ENCODE measurements at places on chromosomes 3 and 15. TPM values are rescaled to one million over a fixed set of nuclear protein-coding genes. Genes with fewer than 3 reads are reported as not detected.

Gene SLC12A1
- polyA plus RNA-seq = 0.57 TPM

Gene FOXL2NB
- polyA plus RNA-seq = 9.3 TPM

Gene SCN11A
- polyA plus RNA-seq = 0.05 TPM

Gene TMEM207
- polyA plus RNA-seq = not detected

Gene KIF15
- 21.8 TPM for polyA plus RNA-seq

Gene SERF2
- polyA plus RNA-seq = 2,602 TPM

Gene ZNF385D
- 9.7 TPM for polyA plus RNA-seq

Gene ECE2
- 0.48 TPM for polyA plus RNA-seq

Gene CPLX3
- polyA plus RNA-seq = not detected

Gene KCNAB1
- 1.3 TPM for polyA plus RNA-seq

Gene SSUH2
- polyA plus RNA-seq = 0.73 TPM

Gene NME9
- polyA plus RNA-seq = 2.0 TPM

Gene CCK
- polyA plus RNA-seq = 3.1 TPM

Gene SAXO2
- 10.1 TPM for polyA plus RNA-seq

Gene GOLGA6B
- polyA plus RNA-seq = not detected

Gene DNAH12
- not detected for polyA plus RNA-seq

Gene TMEM108
- 13.2 TPM for polyA plus RNA-seq

Gene APPL1
- polyA plus RNA-seq = 110 TPM

Gene PCOLCE2
- polyA plus RNA-seq = 17.4 TPM

Gene FBXL22
- 0.26 TPM for polyA plus RNA-seq

Gene TRPM1
- polyA plus RNA-seq = 0.17 TPM

Gene DLG1
- 21.6 TPM for polyA plus RNA-seq

Gene EFHB
- polyA plus RNA-seq = 1.4 TPM

Gene DNAJB8
- not detected for polyA plus RNA-seq

Gene CHRM5
- not detected for polyA plus RNA-seq

Gene CCR2
- polyA plus RNA-seq = not detected

Gene TNIK
- polyA plus RNA-seq = 14.1 TPM

Gene P2RY14
- polyA plus RNA-seq = 0.95 TPM

Gene EXD1
- not detected for polyA plus RNA-seq

Gene PLCH1
- polyA plus RNA-seq = 8.1 TPM

Gene SYNPR
- polyA plus RNA-seq = 0.55 TPM

Gene FBXO40
- 0.05 TPM for polyA plus RNA-seq

Gene TOPBP1
- polyA plus RNA-seq = 15.8 TPM

Gene ZBTB47
- polyA plus RNA-seq = 0.48 TPM

Gene TTC23
- polyA plus RNA-seq = 6.3 TPM

Gene GOLGA8S
- 0.05 TPM for polyA plus RNA-seq

Gene GOLGA8T
- polyA plus RNA-seq = not detected
